ENCODE measurements at places on chromosomes 16 and 17.

DNA sequence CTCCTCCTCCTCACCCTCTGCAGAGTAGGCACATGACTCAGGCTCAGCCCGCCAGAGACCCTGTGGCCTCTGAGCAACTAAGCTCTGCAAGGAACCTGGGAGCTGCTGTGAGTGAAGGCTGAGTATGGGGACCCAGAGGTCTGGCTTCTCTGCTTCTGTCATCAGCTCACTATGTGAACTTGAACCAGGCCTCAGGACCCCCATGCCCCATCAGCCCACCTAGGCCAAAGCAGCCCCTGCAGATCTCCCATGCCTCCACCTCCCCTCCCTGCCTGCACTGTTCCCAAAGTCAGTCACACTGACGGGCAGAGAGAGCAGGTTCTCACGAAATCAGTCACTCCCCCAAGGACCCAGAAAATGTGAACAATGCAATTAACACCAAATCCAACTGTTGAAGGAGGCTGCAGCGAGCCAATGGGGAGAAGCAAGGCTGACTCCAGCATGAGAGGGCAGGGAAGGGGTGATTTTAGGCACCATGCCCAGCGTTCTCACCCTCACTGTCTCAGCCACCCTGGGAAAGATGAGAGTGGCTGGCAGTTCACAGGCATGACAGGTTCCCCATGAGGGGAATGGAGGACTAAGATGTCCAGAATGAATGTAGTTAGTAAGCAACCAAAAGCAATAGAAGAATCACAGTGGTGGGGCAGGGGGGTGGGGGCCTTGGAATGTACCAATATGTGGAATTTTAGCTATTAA, 60.6 kb downstream of the BEAN1 start:
- DNase-seq: no peak

DNA sequence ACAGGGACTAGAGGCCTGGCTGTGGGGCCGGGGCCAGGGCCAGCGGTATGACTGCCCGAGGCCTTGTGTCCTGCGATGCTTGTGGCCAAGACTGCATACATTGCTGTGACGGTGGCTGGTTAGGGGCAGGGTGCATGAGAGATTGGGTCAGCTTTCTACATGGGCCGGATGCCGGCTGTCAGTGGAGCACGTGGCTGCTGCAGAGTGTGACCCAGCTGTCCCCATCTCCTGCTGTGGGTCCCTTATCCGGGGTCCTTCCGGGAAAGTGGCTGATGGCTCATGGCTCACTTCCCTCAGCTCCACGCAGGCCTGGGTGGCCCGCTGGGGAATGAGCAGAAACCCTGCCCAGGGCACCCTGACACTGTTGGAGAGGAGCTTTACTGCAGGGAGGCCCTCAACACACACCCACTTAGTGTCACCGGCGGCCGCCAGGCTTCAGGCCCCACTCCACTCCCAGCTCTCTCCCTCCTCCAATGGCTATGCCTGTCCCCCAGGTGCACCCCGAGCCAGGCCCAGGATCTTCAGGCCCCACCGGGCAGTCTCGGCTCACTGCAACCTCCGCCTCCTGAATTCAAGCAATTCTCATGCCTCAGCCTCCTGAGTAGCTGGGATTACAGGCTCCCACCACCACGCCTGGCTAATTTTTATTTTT, 808 bp upstream of the RGS11 start:
- DNase-seq: no peak

GRCh38 chr16:77739559-77739892, 17.2 kb downstream of the NUDT7 start:
- no peak for DNase-seq

GRCh38 chr17:76540381-76541300, 797 bp downstream of the PRCD start:
- DNase-seq: no peak

- no peak for DNase-seq
Observed at GRCh38 chr17:44146375-44147346, 4.9 kb downstream of the HROB start.

- no peak for DNase-seq
Observed at GRCh38 chr17:36188891-36189306, 7.7 kb downstream of the CCL3L1 start.

- no peak for DNase-seq
Observed at GRCh38 chr16:67470359-67470758, 10.6 kb downstream of the ATP6V0D1 start.

DNA sequence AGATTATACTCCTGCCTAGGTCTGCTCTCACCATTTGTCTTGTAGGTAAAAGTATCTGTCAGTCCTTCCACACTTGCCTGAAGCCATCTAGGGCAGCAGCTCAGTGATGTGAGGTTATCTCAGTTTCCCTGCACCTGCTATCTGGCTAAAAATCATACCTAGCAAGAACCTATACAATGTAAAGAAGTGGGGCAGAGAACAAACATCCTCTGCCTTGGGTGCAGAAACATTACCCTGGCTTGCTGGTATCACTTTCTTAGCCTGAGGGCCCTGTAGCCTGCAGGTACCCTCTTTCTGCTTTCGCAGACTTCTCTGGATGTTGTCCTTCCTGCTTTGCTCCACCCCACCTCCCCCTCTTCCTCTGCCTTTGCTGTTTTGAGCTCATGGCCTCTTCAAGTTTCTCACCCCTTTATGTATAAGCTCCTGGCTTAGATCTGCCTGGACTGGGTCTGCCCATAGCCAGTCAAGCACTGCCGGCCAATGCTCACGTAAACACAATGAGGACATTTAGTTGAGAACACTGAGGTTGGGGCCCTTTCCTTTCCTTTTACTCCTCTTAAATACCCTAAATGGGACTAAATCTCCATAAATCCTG, 8.7 kb upstream of the SDK2 start:
- no peak for DNase-seq

DNA sequence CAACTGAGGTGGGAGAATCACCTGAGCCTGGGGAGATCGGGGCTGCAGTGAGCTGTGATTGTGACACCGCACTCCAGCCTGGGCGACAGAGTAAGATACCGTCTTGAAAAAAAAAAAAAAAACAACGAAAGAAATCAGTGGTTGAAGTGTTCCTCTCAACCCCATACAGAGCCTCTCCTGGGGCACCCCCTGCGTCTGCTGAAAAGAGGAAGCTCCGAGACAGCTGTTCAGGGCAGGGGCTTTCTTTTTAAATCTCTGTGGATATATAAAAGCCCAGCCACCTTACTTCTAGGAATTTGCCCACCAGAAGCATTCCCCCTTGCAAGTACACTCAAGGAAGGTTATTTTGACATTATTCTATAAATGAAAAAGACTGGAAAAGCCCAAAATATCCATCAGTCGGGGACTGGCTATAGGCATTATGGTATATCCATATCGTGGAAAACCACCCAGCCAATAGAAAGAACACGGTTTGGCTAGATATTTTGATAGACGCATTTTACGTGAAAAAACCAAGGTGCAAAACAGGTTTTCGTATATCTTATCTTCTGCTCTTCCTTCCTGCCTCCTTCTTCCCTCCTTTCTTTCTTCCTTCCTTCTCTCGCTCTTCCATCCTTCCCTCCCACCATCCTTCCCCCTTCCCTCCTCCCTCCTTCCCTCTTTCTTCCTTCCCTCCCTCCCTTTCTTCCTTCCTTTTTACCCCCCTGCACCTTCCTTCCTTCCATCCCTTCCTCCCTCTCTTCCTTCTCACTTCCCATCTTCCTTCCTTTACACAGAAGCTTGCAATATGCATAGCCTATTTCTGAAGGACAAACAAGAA, 9.2 kb upstream of the CCL22 start:
- no peak for DNase-seq

GRCh38 chr16:21218153-21218552, 6.8 kb upstream of the ZP2 start:
- DNase-seq: no peak

DNA sequence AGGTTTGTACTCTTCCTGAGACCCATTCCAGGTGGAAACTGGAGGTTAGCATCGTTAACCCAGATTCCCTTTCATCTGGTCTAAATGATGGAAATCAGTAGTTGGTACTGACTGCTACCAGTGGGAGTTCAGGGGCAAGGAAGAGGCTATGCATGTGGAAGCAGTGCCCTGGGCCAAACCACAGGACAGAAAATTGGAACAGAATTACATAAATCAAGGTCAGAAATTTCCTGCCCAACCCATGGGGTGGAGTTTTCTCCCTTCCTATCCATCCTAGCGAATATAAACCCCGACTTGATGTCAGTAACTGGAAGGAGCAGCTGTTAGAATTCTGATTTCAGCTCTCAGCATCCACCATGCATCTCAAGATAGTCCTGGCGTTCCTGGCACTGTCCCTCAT, at the start of gene AOC2:
Gene AOC2 (plus strand): TSS at position 310 of the 400 bp plus-strand sequence. CDS start 47 bp downstream, at position 357.
- DNase-seq: no peak

DNA sequence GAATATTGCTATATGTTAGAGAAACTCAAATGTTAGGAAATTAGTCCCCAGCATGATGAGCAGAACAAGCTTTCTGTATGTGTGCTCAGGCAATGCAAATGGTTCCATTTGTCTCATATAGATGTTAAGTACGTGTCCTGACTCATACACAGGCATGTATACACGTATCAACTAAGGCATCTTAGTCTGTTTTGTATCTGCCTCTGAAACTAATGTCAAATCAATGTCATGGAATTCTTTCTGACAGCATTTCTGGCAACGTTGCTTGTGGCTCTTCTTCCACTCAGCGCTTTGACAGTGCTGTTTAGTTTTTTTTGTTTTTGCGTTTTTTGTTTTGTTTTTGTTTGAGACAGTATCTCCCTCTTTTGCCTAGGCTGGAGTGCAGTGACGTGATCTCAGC, 111.9 kb downstream of the CNTNAP4 start:
- DNase-seq: no peak

GRCh38 chr16:19330841-19331397, 45.4 kb downstream of the CLEC19A start:
- DNase-seq: no peak

DNA sequence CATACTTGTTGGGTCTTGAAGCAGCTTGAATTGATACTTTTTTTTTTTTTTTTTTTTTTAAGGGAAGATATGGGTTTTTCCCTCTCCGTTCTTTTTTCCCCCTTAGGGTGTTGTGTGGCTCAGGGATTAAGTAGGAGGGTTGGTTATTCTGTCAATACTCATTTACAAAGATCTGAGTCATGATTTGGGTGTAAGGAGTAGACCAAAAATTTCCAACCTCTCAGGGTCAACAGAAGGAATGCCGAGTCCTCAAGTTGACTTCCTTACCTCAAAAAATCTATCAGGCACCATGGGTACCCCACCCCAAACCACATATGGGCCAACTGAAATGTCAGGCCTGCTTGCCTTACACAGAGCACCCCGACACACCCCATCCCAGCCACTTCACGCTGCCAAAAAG, 230.5 kb downstream of the CCDC182 start:
- no peak for DNase-seq

DNA sequence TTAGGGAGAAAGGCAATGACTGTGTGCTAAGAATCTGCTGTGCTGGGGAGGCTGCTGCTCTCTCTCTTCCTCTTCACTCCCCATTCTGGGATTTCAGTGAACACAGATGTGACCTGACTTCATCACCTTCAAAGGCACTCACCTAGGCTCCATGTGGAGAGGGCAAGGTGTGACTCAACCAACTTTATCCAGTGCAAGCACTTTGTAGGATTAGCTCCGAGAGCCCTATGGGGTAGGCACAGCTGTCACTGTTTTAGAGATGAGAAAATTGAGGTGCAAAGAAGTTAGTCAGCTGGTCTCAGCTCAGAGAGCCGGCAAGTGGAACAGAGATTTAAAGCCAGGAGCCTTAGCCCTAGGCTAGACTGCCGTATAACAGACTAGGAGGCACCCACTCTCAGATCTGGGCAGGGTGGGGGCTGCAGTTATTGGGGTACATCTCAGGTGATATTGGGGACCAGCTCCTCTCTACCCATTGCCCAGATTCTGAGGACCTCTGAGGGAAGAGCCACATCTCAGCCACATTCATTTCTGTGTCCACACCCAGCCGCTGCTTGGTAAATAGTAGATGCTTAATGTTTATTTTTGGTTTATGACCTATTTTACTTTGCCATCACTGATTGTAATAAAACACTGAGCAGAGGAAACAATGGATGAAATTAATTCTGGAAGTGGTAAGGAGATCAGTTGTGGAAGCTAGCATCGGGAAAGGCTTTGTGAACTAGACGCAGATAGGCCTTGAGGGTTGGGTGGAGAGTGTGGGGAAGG, 138.8 kb downstream of the CCDC182 start:
- no peak for DNase-seq

DNA sequence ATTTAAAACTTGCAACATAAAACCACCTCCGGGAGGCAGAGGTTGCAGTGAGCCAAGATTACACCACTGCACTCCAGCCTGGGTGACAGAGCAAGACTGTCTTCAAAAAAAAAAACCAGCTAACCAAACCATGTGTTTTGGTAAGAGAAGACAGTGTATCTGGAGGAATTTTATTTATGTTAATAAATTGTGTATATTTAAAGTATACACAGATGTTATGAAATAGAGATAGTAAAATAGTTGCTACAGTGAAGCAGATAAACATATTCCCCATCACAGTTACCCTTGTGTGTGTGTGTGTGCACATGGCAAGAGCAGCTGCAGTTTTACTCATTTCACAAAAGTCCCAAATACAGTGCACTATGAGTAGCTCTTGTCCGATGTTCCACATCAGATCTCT, 54.8 kb upstream of the CRISPLD2 start:
- DNase-seq: no peak

DNA sequence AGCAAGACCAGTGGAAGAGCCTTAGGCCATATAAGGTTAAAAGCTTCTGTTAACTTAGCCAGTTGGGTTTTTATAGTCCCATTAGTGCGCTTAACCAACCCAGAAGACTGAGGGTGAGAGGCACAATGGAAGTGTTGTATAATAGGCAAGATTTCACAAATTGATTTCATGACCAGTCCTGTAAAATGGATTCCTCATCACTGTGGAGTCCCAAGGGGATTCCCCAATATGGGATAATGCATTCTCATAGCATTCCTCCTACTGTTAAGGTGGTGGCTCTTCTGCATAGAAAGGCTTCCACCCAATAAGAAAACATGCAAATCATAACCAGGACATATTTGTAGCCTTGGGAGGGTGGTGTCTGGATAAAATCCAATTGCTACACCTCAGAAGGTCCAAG, 22.1 kb upstream of the B4GALNT2 start:
- no peak for DNase-seq

GRCh38 chr16:85363881-85364280, 249.2 kb upstream of the GSE1 start:
- DNase-seq: no peak

- no peak for DNase-seq
Observed at GRCh38 chr17:77318491-77319210, 177.9 kb downstream of the SEC14L1 start.

DNA sequence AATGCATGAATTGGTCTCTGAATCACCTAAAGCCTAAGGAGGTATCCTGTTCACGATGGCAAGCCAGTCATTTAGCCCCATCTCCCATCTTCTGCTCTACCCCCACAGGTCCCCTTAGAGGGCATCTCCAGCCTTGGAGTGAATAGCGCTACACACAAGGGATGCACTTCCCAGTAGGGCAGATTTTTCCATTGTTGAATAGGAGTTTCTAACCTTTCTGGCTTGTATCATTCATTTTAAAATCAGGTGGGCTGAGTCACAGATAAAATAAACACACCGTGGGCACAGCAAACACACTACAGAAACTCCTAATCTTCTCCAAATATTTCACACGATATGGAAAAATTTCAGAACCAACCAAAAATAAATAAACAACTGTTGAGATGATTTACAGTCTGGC, 201.2 kb upstream of the NOG start:
- no peak for DNase-seq

- DNase-seq: no peak
Observed at GRCh38 chr17:2853283-2854142, 57.3 kb downstream of the RAP1GAP2 start.

Measured in stimulated activated CD4-positive, alpha-beta T cell treated with anti-CD3 and anti-CD28 coated beads, Interleukin-12 subunit alpha, Interleukin-12 subunit beta, amount 100 ng/mL, for 48 hours (primary cell).